ENCODE measurements at places on chromosomes 13 and 19. TPM values are rescaled to one million over a fixed set of nuclear protein-coding genes. Genes with fewer than 3 reads are reported as not detected.

The VSTM2B gene
- total RNA-seq = not detected

The CRTC1 gene
- 12.2 TPM for total RNA-seq

The LONP1 gene
- 88.7 TPM for total RNA-seq

The ZNF418 gene
- total RNA-seq = 3.5 TPM

The KIR3DL1 gene
- total RNA-seq = not detected

The KLK3 gene
- total RNA-seq = not detected
